ENCODE measurements at places on chromosomes 2 and 18. TPM values are rescaled to one million over a fixed set of nuclear protein-coding genes. Genes with fewer than 3 reads are reported as not detected.

The INHA gene
- not detected for total RNA-seq

The CFAP210 gene
- not detected for total RNA-seq

The FBXO15 gene
- 0.35 TPM for total RNA-seq

The GNLY gene
- 10.6 TPM for total RNA-seq

The PIEZO2 gene
- not detected for total RNA-seq

The DTNA gene
- total RNA-seq: 0.11 TPM

The ETAA1 gene
- total RNA-seq: 8.5 TPM

The CPO gene
- total RNA-seq: not detected

Data from activated T-helper 17 cell treated with anti-CD3 and anti-CD28 coated beads, Interleukin-2, amount 50 U/mL, for 72 hours (primary cell).